ENCODE measurements at places on chromosomes 11 and 22.

- DNase-seq: no peak
These were observed 19.8 kb upstream of the TIMP3 start for GRCh38 chr22:32781695-32782094.

GRCh38 chr11:122617297-122617696 lies 38.2 kb upstream of the UBASH3B start:
- no peak for DNase-seq

- no peak for DNase-seq
These were observed 88.6 kb upstream of the LMO1 start for GRCh38 chr11:8352103-8352875.

DNA sequence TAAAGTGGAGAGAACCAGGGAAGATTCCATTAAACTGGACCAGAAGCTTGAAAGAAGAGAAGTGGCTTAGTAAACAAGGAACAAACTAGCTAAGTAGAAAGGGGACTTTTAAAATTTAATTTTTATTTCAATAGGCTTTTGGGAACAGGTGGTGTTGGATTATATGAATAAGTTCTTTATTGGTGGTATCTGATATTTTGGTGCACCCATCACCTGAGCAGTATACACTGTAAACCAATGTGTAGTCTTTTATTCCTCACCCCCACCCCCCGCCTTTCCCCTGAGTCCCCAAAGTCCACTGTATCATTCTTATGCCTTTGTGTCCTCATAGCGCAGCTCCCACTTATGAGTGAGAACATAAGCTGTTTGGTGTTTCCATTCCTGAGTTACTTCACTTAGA lies 7.4 kb downstream of the ACAT1 start:
- no peak for DNase-seq

GRCh38 chr22:30822216-30823014 lies 127.7 kb downstream of the OSBP2 start:
- no peak for DNase-seq

DNA sequence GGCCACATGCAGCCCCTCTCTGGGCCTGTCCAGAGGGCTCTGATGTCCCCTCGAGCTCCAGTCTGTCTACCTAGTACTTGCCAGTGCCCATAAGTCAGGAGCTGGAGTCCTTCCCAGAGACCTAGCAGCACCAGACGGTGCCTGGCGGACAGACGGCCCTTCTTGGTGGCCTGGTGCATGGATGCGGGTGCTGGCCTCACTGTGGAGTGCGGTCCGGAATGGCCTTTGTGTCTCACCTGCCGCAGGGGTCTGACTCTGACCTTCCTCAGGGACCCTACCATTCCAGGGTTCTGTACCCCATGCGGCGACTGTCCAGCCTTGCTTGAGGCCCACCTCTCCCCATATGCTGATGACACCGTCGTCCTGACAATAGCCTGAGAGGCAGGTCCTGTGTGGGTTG lies 29.4 kb upstream of the SMIM38 start:
- DNase-seq: no peak

GRCh38 chr22:39197578-39197977 lies 45.1 kb upstream of the CBX7 start:
- DNase-seq: no peak

DNA sequence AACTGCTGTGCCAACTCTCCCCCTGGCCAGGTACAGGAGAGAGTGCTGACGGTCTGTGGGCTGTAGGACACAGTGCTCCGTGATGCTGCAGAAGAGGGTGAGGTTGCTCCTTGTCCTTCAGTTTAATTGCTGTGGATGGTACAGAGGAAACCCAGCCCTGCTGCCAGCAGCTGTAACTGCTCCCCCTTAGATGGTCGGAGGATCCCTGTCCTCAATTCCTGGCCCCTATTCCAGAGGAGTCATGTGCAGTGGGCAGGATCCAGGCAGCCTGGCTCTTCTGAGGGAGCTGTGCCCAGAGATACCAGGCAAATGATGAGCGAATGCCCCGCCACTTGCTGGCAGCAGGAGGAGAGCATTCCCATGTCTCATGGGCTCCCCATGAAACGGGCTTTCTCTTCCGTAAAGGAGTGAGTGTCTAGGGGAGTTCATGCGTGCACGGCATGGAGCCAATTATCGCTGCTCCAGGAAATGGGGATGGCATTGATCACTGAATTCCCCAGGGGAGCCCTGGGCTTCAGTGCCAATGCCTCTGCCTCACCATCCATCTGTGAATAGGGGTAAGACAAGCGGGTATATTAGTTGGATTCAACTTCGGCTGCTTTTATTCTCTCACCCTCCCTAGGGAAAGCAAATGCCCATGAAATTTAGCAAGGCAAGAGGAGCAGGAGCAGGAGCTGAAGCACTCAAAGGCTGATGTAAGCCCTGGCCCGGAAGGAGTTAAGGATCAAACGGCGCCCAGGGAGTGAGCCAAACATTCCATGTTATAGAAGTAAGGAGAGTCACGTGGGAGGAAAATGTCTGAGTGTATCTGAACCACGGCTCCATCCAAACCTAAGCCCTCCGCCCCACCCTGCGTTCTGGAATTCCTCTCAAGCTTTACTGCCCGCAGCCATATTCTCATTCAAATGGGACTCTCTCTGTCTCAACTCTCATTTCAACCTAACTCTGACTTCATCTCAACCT lies 51.0 kb upstream of the CSNK2A3 start:
- no peak for DNase-seq

DNA sequence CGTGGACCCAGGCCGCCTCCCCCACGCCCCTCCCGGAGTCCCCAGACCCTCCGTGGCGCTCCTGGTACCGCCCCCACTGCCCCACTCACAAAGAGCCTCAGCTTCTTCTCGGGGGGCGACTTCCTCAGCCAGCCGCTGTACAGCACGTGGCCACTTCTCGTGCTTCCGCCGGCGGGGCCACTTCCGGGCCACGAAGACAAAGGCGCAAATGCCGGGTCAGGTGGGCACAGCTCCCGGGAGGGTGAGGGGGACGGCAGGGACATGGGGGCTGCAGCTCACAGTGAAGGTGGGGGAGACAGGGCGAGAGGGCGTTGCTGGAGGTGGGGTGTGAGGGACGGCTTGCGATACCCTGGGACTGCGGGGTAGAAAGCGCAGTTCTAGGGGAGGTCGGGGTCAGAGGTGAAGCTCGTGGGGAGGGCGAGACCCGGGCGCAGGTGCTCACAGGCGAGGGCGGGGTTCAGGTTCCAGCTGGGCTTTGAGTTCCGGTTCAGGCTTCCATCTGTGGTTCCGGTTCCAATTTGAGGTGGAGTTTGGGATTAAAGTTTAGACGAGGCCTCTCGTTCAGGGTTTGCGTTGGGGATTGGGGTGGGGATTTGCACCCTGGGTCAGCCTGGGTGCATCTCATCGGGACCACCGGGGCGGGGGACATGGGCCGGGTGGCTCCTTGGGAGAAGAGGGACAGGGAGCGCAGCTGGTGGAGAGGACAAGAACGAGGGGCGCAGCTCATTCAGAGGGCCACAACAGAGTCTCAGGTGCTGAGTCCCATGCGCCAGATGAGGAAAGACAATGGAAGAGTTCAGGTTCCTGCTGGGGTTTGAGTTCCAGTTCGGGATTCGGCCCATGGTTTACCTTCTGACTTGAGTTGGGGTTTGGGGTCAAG lies at the start of gene GAB4:
GAB4 (minus strand) TSS at position 371 of the 880 bp plus-strand sequence; CDS start at position 263, 108 bp downstream.
- DNase-seq: no peak

GRCh38 chr11:2725368-2726300 lies 25.8 kb upstream of the KCNQ1OT1 start:
- DNase-seq: no peak

- DNase-seq: no peak
These were observed 42.7 kb downstream of the SCN3B start for GRCh38 chr11:123611698-123612097.
